Frontal cortex (tissue), 4 donors: ENCODE measurements at places on chromosomes 13 and 19. TPM values are rescaled to one million over a fixed set of nuclear protein-coding genes. Genes with fewer than 3 reads are reported as not detected.

DNA sequence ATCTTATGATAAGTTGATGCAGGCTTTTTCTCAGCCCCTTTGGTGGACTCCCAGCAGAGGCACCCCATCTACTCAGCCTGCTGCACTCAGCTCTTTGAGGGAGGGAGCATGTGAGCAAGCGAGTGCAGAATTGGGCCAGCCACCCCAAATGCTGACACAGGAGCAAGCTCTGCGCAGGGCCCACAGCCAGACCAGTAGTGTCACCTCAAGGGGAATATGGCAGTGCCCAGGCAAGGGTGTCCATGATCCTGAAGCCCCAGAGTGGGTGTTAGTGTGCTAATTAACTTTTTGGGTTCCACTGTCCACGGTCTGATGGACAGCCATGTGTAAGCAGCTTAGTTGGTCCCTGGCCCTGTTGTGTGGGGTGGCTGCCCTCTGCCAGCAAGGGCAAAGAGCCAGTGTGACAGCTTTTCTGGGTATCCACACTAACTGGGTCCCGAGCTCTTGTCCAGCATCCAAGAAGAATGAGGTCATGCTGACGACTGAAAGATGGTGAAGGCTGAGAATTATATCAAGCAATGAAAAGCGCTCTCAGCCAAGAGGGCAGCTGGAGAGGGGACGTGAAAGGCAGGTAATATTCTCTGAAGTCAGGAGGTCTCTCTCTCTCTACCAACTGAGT lies 898.3 kb upstream of the PCDH9 start:
- no peak for DNase-seq

DNA sequence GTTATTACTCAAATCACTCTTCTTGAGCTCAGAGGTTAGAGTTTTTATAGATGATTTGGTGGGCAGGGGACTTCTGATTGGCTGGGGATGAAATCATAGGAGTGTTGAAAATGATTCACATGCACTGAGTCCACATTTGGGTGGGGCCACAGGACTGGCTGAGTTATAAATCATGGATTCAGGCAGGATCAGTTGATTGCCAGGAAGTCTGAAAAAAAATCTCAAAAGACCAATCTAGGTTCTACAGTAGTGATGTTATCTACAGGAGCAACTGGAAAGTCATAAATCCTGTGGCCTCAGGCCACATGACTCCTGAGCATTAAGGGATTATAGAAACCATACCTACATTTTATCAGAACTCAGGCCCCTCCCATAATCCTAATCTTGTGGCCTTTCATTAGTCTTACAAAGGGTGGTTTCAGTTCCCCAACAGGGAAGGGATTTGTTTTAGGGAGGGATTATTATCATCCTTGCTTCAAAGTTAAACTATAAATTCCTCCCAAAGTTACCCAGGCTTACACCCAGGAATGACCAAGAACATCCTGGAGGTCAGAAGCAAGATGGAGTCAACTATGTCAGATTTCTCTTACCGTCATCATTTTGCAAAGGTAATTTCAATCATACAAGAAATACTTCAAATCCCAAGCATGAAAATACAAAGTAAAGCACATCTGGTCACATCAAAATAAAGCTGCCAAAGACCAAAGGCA lies 5.6 kb upstream of the CCDC70 start:
- DNase-seq, result no peak

DNA sequence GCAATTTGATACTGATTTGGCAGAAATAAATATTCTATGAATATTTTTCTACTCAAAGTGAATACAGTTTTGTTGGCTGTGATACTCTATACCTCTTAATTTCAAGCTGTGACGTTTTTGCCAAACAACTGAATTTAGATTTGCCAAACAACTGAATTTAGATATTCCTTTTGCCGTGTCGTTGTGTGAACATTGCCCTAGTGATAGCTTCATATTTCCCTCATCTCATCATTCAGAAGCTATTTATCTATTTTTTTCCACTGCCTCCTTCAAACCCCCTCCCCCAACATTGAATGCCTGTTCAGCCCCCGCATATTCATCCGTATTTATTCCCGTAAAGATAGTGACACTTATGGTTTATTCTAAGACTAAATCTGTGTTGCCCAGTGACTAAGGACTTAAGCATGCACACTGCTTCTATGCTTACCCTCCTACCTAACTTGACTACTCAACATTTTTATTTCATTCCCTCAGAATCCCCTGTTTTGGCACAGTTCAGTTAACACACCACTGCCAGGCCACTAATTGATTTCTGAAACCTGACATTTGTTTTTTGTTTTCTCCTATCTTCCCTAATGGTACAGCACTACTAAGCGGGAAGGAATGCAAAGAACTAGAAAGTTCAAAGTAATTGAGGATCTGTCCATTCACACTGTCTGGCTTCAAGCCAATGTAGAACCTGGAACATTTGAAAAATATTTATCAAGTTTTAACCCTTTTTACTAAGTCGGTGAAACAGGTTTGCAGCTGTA lies 2.8 kb upstream of the KLF5 start:
- no peak for DNase-seq

DNA sequence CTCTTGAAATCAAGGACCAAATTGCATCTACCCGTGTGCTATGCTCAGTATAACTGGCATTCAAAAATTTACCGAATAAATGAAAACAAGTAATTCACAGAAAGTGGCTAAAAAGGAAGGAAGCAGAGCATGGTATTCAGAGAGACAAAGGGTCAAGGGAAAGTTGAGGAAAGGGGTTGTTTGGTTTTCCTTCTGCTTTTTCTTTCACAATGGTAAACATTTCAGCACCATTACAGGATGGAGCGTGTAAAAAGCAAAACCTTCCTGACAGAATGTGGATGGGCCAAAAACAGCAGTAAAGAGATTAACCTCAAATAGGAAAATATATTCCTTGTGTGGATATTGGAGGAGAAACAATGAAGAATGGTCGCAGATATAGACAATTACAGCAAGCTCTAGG lies 14.8 kb downstream of the DIAPH3 start:
- no peak for DNase-seq

GRCh38 chr19:40810160-40810559 lies 11.2 kb downstream of the EGLN2 start:
- DNase-seq, result no peak

DNA sequence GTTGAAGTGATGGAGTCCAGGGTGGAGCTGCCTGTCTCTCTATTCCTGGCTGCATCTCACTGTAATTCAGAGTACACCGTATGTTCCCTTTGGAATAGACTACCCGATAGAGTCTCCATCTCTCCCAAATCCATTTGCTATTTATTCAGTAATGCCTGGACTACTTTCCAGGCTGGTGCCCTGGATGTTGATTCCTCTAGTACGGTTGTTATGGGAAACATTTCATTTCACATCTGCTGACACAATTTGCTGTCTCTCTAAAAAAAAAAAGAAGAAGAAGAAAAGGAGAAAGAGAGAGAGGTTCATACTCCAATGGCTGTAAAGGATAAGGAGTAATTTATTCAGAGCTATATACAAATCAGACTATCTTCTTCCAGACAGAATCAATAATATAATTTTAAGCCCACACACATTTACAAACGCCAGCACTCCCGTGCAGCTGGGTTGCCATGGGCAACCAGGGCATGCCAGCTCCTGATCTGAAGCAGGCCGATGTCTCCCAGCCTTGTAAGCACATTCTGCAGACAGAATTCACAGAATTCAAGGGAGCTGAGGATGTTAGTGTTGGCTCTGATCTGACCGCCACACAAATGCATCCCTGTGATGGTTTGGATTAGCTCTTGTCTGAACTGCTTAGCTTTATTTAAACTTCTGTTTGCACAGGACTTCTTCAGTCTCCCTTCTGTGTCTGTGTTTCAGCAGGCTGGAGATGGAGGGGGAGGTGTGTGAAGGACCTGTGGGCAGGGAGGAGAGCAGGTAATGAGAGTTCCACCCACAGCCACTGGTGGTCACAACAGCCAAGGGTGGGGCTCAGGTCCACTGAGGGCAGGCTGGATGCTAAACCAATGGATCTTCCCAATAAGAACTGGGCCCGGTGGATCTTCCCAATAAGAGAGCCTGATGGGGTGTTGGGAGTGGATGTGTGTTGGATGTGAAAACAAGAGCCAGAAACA lies 66.0 kb downstream of the TEX26 start:
- DNase-seq, result no peak

- DNase-seq, result no peak
These were observed 875.0 kb downstream of the SLITRK1 start for GRCh38 chr13:83007226-83007625.

- peak; percentile 99 for DNase-seq
These were observed at the start of gene IZUMO4 for GRCh38 chr19:2096480-2097202. Gene IZUMO4, plus strand, starts transcription at chr19:2096915. Its CDS starts 31 bp downstream, at chr19:2096946.

- DNase-seq, result peak; percentile 12
These were observed 1.2 kb upstream of the TRIM13 start for GRCh38 chr13:49995625-49996101.

DNA sequence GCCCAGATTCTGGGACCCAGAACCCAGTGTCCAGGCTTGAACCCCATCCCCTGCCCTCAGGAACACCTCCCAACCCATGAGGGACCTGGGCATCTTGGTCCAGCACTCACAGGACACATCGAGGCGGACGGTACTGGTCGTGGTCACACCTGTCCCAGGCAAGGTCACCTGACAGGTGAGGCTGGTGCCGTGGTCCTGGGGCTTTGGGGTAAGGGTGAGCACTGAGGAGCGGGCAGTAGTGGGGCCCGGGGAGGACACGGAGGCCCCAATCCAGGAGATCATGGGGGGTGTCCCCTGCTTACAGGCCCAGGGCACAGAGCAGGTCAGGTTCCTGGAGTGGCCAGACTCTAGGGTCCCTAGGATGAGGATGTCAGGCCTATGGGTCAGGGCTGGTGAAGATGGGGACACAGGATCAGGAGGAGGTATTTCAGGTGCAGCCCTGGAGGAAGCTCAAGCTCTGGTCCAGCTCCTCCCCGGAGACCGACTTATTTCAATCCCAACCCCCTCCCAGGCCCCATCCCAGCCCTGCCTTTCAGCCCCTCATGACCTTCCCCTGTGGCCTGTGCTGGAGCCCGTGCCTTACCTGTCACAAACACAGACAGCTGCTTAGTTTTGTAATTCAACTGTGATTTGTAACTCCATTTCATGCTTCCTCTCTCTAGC lies 772 bp downstream of the SIGLEC8 start:
- DNase-seq, result no peak

- no peak for DNase-seq
These were observed 36.8 kb upstream of the CYP2S1 start for GRCh38 chr19:41156207-41156606.

DNA sequence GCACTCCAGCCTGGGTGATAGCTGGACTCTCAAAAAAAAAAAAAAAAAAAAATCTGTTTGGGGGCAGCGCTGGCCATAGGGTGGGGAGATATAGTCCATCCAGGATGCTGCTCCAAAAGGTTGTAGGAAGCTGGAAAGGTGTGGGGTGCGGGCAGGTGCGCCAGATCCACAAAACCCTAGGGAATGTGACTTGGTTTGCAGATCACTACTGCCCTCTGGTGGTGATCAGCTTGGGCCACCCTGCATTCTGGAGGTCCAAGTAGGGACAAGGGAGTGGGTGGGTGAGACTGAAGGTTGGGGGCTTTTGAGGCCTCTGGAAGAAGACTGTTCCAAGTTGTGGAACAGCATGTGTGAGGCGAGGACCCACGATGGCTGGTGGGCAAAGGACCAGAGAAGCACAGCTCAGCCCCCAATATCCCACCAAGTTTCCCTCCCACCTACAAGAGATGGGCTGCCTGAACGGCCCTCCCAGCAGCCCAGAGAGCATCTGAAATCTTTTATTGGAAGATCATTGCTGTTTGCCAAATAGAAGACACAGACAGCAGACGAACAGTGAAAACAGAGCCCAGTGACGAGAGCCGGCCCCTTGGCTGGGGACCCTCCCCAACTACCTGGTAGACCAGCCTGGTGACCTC lies 10.4 kb upstream of the TYK2 start:
- no peak for DNase-seq

GRCh38 chr13:73842626-73843025 lies 291.6 kb downstream of the KLF12 start:
- no peak for DNase-seq

- DNase-seq, result no peak
These were observed 19.6 kb downstream of the ARHGEF1 start for GRCh38 chr19:41902594-41902993.

DNA sequence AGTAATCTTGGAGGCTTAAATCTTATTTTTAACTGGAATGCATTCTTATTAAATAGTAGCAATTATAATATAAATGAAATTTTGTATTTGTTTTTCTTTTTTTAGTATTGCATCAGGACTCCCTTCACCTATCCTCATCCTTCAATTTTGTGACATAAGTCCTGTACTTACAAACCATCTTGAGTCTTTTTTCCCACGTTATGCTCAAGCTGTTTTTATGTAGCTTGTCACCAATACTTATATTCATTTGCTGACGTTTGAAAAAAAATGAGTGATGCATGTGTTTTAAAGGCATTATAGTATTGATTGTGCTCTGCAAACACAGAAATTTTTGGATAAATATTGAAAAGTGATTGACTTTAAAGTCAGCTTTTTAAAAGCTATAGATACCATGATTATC lies 888 bp downstream of the GPR18 start:
- DNase-seq, result no peak

GRCh38 chr13:100491164-100491842 lies 97.3 kb downstream of the GGACT start:
- no peak for DNase-seq

GRCh38 chr19:8673276-8673891 lies 25.2 kb downstream of the ACTL9 start:
- DNase-seq, result no peak

DNA sequence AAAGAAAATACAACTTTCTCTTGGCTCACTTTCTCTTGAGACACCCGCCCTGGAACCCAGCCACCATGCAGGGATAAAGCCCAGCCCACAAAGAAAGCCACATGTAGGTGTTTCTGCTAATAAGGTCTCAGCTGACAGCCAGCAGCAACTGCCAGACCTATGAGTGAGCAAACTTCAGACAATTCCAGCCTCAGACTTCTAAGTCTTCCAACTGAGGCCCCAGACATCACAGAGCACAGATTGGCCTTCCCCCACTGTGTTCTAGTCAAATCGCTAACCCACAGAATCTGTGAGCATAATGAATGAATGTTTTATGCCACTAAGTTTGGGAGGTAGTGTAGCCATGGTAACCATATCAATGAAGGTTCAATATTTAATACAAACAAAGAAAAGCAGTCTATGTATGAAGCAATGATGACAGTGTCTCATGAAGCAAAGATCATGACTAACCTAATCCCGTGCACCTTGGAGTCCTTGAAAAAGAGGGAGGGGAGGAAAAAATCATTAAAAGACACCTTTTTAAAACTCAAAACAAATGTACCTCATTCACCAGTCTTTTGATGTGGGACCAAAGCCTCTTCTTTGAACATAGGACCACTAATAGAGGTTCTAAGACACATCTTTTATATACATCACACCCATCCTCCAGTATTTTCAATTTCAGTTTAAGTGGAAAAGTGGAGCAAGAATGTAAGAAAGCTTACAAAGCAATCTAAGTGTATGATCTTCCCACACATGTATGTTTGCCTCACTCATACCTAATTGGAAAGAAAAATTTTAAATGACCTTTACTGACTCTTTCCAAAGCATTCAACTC lies 6.2 kb downstream of the MRPS31 start:
- no peak for DNase-seq

- DNase-seq, result no peak
These were observed 249.1 kb downstream of the FGF14 start for GRCh38 chr13:102152790-102153189.

GRCh38 chr19:13447978-13448377 lies 58.3 kb downstream of the CACNA1A start:
- no peak for DNase-seq

The LRRC63 gene
- 2.0 TPM for total RNA-seq

The ODAD3 gene
- 0.41 TPM for total RNA-seq

The KIR2DL1 gene
- not detected for total RNA-seq

The OR7D2 gene
- total RNA-seq, result not detected
